Caki2 (cell line): ENCODE measurements at places on chromosomes 6 and 20. TPM values are rescaled to one million over a fixed set of nuclear protein-coding genes. Genes with fewer than 3 reads are reported as not detected.

CTAGE9 gene
- total RNA-seq: not detected in 2 replicates

- no peak for DNase-seq
These were observed 134.4 kb upstream of the HMGCLL1 start for GRCh38 chr6:55713436-55713835.

DNA sequence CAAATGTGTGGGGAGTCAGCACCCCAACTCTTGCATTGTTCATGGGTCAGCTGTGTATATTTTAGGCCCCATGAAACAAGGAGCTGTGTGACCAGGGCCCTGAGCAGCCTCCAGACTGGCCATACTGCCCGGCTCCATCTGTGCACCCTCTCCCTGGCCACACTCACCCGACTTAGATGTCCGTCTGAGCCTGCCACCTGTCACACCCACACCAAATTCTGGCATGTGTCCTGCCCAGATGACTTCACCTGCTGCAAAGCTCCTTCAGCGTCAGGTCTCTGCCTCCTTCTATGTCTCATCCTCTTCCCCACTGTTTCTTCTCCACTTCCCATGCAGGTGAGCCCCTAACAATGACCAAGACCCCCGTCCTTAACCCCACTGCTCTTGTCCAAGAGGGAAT, 88.1 kb upstream of the THBS2 start:
- no peak for DNase-seq

DNA sequence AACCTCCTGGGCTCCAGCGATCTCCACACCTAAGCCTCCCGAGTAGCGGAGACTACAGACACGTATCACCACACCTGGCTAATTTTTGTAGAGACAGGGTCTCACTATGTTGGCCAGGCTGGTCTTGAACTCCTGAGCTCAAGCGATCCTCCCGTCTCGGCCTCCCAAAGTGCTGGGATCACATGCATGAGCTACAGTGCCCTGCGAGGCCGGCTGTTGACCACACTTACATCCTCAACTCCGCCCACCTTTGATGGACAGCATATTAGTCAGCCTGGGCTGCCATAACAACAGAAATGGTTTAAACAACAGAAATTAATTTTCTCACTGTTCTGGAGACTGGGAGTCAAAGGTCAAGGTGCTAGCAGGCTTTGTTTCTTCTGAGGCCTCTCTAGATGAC, 107.7 kb downstream of the JPH2 start:
- DNase-seq: peak; percentile 12

DNA sequence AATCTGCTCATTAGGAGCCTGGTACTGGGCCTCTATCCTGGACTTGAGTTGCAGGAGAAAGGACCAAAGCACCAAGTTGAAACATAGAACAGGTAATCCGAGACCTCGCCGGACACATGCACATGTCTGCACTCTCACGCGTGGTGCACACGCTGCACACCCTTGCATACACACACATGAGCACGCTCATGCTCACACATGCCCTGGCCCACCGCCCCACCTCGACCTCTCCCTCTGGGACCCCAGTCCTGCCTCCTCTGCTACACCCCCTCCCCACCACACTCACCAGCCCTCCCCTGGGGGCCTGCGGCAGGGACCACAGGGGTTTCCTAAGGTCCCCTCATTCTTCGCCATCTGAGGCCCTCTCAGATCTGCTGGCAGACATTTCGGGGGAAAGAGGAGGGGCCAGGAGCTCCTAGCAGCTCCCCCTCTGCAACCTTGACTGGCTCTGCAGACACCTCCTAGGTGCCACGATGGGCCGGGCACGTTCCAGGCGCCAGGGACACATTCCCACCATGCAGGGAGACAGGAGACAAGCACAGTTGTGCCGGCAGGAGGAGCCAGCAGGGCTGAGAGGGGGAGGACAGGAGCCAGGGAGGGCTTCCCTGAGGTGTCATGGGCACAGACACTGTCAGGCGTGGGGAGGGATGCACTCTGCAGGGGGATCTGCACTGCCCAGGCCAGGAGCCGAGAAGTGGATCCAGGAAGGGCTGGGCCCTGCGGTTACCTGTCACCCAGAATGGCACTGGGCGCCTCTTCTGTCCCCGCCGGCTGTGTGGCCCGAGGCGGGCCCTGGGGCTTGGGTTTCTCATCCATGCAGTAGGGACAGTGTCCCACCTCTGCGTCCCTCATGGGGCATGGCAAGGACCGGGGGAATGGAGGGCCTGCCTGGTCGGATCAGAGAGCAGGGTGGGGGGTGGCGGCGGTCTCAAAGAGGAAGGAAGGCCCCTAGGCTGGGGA, 25.6 kb upstream of the LSM14B start:
- no peak for DNase-seq

C20orf141 gene
- not detected in 2 replicates for total RNA-seq
